Activated CD4-positive, alpha-beta T cell treated with anti-CD3 and anti-CD28 coated beads, Interleukin-2, amount 50 U/mL, for 1 hour (primary cell): ENCODE measurements at places on chromosomes 11 and 22.

DNA sequence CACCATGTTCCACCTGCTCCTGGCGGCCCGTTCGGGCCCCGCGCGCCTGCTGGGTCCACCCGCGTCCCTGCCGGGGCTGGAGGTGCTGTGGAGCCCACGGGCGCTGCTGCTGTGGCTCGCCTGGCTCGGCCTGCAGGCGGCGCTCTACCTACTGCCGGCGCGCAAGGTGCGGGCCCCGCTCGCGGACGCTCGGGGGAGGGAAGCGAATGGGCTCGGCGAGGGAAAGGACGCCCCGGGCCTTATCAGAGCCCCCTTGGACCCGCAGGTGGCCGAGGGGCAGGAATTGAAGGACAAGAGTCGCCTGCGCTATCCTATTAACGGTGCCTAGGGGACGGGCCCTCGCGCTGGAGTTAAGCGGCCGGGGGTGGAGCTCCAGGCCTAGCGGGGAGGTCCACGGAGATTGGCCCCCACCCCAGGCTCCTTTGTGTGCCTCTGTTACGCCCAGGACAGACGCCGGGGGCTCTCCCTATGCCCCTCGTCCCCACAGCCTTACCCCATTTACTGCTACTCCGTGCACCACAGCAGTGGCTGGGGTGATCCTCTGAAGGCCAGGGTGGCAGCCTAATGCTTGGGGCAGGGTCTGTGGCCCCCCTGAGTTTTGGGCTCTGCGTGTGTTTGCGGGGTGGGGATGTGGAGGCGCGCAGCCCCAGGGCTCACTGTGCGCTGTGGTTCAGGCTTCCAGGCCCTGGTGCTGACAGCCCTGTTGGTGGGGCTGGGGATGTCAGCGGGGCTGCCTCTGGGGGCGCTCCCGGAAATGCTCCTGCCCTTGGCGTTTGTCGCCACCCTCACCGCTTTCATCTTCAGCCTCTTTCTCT lies 1.1 kb downstream of the TM7SF2 start:
- peak; percentile 78 for DNase-seq

GRCh38 chr22:40855979-40856512 lies 393 bp downstream of the ST13 start:
- DNase-seq = peak; percentile 18

GRCh38 chr11:85953491-85954143 lies 98.4 kb downstream of the CCDC83 start:
- no peak for DNase-seq

DNA sequence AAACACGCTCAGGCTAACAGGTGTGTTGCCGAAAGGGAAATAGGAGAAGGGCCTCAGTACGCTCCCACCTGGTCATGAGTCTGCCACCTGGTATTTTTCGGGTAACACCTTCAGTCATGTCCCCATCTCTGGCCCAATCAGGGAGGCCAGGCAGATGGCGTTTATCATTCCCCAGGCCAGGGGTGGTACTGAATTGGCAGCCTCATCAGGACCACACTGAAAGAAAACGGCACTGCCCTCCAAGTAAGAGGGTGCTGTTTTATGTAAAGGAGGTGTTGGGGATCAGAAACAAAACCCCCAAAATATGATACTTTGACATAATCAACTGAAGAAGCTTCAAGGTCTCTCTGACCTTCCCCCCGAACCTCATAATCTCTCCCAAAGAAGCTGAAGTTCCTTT lies 58.9 kb downstream of the RCN1 start:
- DNase-seq = no peak

DNA sequence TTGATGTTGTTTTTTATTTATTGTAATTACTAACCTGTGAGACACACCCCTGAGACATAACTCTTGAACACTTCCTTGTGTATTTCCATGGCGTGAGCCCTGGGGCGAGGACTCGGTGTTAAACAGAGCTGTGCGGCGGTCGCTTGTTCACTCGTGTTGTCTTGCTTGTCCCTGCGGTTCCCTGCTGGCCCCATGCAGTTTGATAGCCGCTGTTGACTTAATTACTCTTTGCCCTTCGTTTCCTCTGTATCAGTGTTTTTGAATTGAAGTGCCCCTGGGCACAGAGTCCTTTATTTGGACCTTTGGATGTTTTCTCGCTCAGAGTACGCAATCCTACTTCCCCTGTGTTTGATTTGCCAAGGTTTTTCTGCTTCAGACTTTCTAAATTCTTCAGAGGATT lies 52.7 kb downstream of the TBC1D22A start:
- no peak for DNase-seq

DNA sequence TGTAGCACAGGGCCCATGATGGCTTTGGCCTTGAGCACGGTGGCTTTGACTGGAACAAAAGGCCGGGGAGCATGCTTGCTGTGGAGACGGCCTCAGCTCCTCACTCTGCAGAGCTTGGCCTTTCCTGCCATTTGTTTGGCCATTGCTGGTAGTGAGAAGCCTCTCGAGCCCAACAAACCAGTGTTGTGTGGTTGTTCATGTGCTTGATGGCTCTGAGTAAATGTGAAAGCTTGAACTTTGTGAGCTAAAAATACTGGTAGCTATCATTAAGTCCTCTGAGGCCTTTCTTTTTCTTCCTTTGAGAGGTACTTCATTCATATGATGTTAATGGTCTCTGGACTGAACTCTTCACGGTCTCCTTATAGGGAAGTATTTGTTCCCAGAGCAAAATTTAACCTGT lies 39.6 kb downstream of the NAT10 start:
- no peak for DNase-seq

DNA sequence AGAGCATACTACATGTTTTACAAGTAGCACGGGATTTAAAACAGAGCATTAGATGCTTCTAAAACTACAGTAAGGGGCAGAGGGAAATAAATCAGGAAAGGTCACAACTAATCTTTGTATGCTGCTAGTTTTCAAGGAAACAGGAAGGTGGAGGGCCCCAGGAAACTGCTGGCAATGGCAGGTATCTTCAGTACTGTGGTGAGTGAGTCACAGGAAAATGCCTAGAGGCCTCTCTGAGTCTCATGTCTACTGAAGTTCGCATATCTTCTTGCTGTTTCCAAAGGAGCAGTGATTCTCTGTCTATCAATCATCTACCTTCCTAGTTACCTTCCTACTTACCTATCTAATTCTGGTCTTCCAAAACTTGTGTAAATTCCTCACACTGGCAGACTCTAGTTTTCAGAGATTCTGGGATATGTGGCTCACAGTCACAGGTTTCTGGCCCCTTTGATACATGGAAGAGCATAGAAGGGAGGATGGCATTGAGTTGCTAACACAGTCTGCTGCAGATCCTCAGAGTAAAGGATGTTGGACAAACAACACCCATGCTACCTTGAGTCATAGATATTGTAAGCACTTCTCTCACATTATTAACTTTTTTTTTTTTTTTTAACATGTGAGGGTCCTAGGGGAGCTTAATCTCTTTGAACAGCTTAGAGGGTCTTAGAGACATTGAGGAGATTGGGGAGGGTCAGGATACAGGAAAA lies 58.8 kb upstream of the SYN3 start:
- no peak for DNase-seq

DNA sequence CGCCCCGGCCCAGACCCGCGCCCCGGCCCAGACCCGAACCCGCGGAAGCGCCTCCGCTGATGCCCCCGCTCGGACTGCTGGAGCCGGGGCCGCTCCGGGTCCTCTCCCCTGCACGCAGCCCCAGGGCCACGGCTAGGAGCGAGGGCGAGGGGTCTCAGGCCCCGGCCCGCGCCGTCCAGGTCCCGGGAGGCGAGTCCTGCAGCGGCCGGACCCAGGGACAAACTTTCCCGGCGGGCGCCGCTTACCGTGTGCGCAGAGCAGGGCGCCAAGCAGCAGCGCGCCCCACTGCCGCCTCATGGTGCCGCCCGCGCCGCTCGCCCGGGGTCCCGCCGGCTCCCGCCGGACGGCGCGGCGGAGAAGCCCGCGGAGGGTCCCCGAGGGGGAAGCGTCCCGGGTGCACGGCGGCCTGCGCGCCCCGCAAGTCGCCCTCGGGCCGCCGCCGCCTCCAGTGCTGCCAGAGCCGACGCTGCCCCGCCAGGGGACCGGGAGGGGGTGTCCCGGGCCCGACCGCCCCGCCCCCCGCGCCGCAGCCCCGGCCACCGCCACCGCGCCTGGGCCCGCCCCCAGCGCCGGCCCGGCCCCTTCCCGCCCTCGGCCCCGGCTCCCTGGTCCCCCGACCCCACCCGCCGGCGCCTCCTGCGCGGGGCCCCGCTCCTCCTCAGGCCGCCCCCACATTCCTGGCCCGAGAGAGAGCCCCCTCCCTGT lies at the start of gene LRP4:
Gene LRP4 (minus strand): TSS at position 468 of the 705 bp plus-strand sequence. CDS start 171 bp downstream, at position 297.
- no peak for DNase-seq

DNA sequence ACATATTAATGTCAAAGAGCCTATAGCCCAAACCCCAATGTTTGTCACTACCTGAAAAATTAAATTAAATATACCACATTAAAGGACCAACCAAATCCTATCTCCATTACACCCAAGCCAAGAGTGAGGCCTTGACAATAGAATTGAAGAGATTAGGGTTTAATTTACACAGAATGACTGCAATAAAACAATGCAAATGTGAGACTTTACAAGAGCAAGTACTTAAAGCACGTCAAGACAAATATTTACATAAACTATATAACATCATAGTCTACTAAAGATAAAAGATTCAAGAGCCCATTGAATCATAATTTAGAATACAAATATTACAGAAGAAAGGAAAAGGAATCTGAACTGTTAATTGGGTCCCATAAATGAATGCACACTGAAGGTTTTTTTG lies 85.6 kb downstream of the CADM1 start:
- no peak for DNase-seq

DNA sequence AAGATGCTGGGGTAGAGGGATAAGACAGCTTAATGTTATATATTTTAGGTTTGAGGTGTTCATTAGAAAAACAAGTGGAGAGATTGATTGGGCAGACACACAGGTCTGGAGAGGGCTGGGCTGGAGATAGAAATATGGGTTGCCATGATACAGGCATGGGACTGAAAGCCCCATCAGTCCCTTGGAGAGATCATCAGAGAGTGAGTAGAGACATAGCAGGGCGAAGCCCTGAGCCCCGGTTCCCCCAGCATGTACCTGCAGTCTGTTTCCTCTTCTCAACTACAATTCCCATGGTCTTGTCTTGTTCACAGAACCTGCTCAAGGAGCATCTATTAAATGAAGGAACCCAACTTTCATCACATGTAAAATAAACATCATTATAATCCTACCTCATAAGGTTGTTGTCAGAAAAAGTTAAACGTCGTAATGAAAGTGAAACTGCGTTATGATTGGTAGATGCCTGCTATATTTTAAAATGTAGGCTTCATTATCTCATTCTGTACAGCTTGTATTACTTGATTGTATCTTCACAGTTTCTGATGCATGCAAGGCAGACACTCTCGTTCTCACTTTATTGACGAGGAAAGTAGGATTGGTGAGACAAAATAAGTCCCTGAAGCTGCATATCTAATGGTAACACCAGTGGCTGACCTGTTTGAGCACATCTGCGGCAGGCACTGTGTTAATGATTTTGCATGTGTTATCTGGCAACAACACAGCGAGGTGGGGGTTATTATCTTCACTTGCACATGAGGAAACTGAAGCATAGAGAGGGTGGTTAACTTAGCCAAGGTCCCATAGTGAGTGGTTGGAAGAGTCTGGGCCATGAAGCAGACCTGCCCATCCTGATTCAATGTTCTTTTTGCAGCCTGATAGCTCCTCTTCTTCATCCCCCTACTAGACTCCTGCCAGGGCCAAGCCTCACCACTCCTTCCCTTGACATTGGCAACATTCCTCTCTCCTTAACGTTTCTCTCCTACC lies 63.5 kb downstream of the ENDOD1 start:
- peak; percentile 9 for DNase-seq

DNA sequence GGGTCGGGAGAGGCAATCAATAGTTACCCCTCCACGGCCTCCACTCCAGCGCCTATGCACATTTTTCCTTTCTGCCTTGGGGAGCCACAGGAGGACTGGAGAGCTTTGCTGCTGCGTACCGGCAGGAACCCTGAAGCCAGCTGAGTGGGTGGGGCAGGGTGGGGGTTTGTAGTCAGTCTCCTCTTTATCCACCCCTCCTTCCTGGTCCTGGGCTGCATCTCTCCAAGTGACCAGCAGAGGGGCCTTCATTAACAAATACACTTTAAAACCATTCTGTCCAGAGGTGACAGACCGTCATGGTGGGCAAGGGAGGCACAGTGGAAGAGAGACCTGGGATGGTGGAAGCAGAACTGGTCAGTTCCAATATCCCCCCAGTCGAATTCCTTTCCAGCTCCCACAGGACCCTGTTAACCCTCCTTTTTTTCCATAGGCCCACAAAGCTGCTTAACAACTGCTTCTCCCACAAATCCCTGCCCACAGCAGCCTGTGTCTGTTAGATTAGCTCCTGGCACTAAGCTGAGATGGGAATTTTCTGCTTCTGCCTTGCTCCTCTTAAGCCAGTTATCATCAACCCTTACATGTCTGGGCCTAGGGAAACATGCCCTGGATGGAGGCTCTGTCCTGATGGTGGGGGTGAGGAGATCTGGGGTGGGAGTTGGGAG lies 3.9 kb upstream of the ABCG4 start:
- DNase-seq = no peak

GRCh38 chr11:66600219-66600618 lies 7.2 kb downstream of the CCS start:
- DNase-seq = no peak

DNA sequence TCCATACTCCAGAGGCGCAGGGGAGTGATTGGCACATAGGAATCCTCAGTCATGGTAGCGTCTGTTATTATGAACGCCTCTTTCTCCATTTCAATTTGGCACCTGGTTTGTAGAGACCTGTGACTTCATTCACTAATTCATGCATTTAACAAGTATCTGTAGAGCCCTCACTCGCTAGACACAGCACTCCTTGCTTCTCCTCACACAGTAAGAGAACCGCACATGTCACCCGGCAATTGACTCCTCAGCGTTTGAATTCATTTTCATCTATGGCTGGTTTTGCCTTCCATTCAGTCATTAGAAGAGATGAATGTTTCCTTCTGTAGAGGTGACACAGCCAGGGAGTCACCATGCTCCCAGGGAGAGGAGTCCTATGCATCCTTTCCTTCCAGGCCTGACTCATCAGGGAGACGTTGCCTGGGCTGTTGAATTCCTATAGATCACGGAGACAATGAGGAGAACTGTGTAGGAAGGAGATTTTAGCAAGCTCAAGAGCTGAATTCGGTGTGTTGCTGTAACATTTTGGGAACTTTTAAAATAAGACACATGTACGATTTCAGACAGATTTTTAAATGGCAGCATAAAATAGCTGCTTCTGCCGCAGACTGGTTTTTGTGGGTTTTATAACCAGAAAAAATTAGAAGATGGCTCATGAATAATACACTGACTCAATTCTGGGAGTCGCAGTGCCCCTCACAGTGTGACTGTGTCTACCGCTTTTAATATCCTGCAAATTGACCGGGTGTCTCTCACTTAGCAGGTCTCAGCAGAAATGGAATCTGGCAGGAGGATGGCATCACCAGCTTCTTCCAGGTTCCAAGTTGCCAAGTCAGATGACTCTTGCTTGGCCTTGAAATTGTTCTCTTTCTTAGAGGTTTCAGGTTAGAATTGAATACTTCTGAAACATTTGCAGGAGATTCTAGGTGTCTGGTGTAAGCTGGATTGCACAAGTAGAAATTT lies 44.4 kb upstream of the CLMP start:
- no peak for DNase-seq

- no peak for DNase-seq
Observed at GRCh38 chr11:16795146-16795545, 56.7 kb downstream of the C11orf58 start.

GRCh38 chr22:45308391-45308956 lies 1.3 kb upstream of the FAM118A start:
- no peak for DNase-seq
